ENCODE measurements at places on chromosomes 2 and 18. TPM values are rescaled to one million over a fixed set of nuclear protein-coding genes. Genes with fewer than 3 reads are reported as not detected.

Gene GALNT3
- 13.7 TPM for polyA plus RNA-seq

Gene ANKRD30BL
- polyA plus RNA-seq = 0.11 TPM

- peak; percentile 94 for DNase-seq
These were observed 43.9 kb downstream of the ST6GAL2 start for GRCh38 chr2:106841886-106842645.

- no peak for DNase-seq
These were observed 38.0 kb downstream of the COA5 start for GRCh38 chr2:98570356-98570755.

GRCh38 chr2:240111253-240111652 is 24.9 kb downstream of the COPS9 start:
- DNase-seq = no peak
